ENCODE measurements at places on chromosomes 5 and 9. TPM values are rescaled to one million over a fixed set of nuclear protein-coding genes. Genes with fewer than 3 reads are reported as not detected.

Gene PCDHA5
- not detected for total RNA-seq

Gene ZFP2
- 1.3 TPM for total RNA-seq

Gene OR4F3
- not detected for total RNA-seq

GRCh38 chr5:132662004-132662401 is 4.0 kb downstream of the IL13 start:
- no peak for DNase-seq

GRCh38 chr9:92610470-92611420 is 59.2 kb downstream of the IPPK start:
- no peak for DNase-seq

DNA sequence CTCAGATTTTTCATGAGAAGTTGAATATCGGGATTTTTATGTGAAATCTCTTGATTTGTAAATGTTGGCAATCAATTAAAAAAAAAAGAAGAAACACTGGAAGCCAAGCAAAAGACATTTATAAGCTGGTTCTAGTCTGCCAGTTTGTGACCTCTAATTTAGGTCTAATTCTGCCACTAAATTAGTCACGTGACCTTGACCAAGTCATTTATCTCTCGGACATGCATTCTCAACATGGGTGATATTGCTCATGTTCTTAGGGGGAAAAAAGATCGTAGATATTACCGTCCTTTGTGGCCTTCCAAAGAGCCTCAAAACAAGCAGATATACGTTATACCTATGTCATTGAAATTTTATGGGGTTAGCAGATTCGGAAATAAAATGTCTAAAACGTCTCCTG is 52.9 kb upstream of the PTPDC1 start:
- DNase-seq, result no peak

DNA sequence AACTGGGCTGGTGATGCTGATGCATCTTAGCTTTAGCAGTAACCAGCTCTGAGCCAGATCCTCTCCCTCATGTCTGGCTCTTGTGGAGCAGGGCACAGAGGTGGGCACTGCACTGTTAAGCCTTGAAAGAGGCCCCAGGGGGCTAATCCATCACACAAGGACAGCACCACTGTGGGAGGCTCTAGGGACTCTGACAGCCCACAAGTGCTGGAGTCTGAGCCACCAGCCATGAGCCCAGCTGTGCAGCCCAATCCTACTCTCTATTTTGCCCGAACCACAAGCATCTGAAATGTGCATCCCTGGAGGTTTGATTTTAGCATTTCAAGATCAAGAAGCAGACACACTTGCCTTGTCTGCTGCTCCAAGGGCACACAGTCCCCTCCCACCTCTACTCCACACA is 407.1 kb upstream of the TRPC7 start:
- no peak for DNase-seq

DNA sequence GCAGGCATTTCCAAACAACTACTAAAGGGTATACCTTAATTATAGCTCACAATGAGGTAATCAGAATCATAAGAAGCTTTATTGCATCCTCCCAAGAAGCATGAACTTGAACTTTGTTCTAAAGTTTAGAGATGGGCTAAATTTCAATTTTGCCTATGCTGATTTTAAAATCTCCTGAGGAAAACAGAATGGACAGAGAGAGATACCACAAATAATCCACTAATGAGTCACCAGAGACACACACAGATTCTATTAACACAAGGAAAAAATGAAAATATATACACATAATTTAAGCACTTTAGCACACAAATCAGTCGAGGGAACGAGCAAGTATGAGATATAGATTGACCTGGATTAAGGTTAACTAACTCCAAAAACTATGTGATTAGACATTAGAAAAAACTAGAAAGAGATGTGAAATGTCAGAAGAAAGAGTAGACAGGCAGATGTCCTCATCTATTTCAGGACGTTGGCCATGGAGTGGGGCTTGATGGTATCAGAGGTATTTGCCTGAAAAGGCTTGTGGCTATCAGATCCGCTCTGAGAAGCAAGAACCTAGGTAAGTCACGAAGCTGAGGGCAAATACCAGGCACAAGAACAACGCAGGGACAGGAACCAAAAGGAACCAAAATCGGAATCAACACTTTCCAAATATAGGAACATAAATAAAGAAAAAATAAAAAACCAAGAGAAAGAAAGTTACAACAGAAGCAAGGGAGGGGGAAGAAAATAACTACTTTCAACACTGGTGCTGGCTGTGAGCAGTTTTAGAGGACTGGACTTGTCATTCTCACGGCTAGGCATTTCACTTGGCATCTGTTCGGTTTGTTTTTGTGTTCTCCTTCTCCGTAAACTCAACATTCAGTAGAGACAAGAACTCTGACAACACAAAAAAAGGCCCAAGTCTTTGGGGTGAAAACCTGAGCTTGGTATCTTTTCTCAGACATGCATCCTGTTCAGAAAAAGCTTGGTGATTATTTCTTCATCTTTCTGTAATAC is 294.6 kb upstream of the PUM3 start:
- DNase-seq, result no peak

GRCh38 chr5:54905942-54906537 is 79.4 kb downstream of the ESM1 start:
- no peak for DNase-seq

- no peak for DNase-seq
Measured at GRCh38 chr9:83130541-83130940, 67.6 kb upstream of the RASEF start.
